ENCODE measurements at places on chromosomes 13 and 19. TPM values are rescaled to one million over a fixed set of nuclear protein-coding genes. Genes with fewer than 3 reads are reported as not detected.

MYH14 gene
- 7.2 TPM for total RNA-seq

OR7C1 gene
- not detected for total RNA-seq

SYT3 gene
- 0.36 TPM for total RNA-seq

ZNF446 gene
- total RNA-seq, result 16.4 TPM

PRR36 gene
- total RNA-seq, result not detected

CFD gene
- 18.2 TPM for total RNA-seq

DNA sequence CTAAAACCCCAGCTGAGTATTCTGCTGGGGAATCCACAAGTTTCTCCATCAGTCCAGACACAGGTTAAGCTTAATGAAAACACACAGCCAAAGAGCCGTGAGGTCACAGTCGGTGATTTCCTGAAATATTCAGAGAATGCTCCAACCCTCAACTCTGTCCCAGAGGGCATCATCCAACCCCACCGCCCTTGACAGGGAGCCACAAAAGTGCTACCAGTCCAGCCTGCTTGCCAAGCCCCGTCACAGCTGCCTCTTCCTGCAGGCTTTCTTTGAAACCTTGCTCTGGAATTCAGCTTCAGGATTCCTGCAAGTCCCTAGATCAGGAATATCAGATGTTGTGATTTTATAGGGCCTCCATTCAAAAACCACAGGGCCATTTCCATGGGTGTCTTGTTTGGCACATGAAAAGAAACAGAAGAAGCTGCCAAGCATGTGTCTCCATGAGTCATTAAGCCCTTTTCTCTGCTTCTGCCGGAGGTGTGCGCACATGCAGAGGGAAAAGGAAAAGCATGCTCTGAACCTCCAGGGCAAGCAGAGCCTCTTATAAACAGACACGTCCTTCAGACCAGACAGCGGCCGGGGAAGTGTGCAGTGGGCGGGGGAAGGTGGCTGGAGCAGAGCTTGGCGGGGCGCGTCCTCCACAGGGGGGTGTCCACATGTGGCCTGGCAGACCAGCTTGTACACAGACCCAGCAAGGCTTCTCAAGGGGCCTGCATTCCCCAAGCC, 164.7 kb downstream of the KATNAL1 start:
- peak; percentile 93 for DNase-seq

DNA sequence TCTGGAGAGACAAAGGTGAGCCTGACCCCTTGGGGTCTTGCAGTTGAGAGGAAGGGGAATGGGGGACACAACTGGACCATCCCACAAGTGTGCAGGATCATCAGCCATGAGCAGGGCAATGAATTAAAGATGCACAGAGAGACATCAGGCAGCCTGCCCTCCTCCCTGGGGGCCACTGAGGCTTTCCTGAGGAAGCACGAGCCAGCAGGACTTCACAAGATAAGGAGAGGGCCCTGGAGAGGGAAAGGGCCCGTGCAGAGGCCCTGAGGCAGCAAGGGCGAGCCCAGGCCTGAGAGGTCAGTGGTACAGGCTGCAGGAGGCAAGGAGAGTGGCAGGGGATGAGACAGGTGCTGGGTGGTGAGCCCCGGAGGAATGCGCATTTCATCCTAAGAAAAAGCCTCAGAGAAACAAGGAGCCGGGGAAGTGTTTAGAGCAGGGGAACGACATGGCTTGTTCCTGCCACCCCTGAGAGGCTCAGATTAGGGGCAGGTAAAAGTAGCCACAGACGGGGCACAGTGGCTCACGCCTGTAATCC, 9.0 kb upstream of the PRKD2 start:
- DNase-seq, result no peak

- DNase-seq, result no peak
Measured at GRCh38 chr19:5961969-5962945, 15.7 kb downstream of the RANBP3 start.

GRCh38 chr19:3692141-3693024, 7.9 kb downstream of the PIP5K1C start:
- no peak for DNase-seq

DNA sequence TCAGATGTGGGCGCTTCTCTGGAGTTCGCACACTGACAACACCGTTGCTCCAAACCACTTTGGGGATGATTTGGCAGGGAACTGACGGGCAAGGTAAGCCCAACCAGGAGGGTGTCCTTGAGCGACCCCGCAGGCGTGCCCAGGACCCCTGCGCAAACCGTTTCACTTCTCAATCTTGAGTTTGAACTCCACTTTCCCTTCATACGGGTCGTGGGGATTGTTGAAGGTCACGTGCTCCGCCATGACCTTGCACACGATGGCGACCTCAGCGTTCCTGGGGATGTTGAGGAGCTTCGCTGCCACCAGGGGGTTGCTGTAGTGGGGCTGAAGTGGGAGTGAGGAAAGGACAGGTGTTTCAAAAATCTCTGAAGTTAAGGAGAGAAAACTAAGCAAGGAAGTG, 8.8 kb downstream of the ATP4B start:
- DNase-seq, result no peak

- DNase-seq, result no peak
Measured at GRCh38 chr19:37874784-37875183, 31.6 kb downstream of the WDR87 start.

- no peak for DNase-seq
Measured at GRCh38 chr19:42436006-42436405, 6.7 kb downstream of the CXCL17 start.

DNA sequence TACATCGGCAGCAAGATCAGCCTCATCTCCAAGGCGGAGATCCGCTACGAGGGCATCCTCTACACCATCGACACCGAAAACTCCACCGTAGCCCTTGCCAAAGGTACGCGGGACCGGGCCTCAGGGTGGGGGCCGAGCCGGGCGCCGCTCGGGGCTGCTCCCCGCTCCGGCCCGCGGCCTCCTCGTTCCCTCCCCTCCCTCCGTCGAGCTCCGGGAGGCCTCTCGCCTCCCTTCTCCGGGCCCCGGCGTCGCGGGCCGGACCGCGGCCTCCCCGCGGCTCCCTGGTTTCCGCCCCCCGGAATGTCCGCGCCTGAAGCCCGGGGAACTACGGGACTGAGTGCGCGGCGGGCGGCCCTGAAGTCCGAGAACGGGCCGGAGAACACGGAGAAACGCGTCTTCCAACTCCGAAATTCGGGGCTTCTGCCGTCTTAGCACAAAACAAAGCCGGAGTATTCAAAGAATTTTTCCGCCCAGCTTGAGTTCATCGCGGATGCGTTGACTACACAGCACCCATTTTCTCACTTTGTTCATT, 423 bp downstream of the LSM14A start:
- no peak for DNase-seq

- DNase-seq, result peak; percentile 49
Measured at GRCh38 chr13:42497798-42498197, 76.2 kb upstream of the TNFSF11 start.

GRCh38 chr13:40381935-40382764, 284.3 kb downstream of the FOXO1 start:
- DNase-seq, result no peak

DNA sequence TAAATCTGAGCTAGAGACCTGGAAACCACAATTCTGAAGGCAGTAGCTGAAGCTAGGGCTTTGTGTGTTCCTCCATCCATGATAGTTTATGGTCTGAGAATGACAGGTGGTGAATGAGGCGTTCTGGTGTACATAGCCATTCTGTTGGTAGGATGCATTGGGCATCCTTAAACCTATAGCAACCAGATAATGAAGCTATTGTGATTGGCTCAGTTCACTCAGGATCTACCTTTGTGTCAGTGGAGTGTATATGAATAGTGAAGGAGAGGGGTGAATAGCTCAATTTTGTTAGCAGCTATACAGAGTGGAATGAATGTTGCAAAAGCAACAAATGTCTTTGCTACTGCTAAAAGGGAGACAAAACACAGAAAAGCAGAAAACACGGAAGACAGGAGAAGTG, 80.0 kb upstream of the PCDH20 start:
- no peak for DNase-seq

DNA sequence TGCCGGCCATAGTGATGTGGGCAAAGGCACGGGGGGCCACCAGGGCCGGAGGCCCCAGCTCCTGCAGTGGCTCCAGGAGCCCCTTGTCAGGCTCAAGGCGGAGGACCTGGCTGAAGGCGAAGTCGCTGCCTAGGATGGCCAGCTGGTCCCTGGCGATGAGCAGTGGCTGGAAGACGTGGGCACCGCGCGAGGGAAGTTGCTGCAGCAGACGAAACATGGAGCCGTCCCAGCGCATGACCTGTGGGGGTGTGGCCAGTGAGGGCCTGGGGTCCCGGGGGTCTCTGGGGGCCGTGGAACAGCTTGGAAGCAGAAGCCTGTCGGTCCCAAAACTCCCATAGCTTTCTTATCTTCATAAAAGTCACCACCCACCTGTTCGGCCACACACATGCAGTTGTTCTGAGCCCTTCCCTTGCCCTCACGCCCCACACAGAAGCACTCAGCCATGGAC, 9.6 kb downstream of the LGI4 start:
- no peak for DNase-seq

GRCh38 chr19:42283188-42284065, 14.4 kb downstream of the CIC start:
- DNase-seq, result peak; percentile 97

DNA sequence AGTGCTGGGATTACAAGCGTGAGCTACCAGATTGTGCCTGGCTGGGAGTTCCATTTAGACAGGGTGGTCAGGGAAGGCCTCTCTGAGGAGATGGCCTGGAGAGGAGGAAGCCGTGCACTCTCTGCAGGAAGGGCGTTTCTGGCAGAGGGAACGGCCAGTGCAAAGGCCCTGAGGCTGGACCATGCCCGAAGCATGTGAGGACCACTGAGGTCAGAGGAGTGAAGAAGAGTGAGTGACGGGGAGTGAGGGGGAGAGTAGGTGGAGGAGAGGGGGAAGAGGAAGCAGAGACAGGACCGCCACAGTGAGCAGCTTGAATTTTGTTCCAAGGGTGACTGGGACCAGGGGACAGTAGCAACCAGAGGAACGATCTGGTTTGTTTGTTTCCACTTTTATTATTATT, 32.6 kb downstream of the CELF5 start:
- DNase-seq, result no peak

GRCh38 chr19:46922465-46922864, 61.7 kb downstream of the ARHGAP35 start:
- DNase-seq, result no peak

- DNase-seq, result no peak
Measured at GRCh38 chr13:99378985-99379733, 72.0 kb upstream of the GPR183 start.

- no peak for DNase-seq
Measured at GRCh38 chr13:45278096-45278645, 62.8 kb downstream of the TPT1 start.

- DNase-seq, result no peak
Measured at GRCh38 chr19:42961119-42961518, 24.1 kb upstream of the PSG7 start.

DNA sequence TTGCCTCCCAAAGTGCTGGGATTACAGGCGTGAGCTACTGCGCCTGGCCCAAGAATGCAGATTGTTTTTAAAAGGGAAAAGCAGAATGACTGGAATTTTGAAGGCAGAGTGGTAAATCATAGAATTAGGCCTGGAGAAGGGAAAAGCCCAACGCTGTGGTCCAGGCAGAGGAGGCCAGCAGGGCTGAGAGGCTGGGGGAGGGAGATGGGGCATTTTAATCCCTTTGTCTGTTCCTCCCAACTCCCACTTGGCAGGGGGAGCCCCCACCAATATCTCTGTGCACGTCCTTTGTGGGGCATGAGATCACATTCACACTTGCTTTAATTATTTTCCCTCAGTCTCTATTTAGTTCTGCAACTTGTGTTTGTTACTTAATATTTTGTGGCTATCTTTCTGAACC, 54.4 kb upstream of the RANBP3 start:
- DNase-seq, result no peak

- peak; percentile 51 for DNase-seq
Measured at GRCh38 chr19:42421591-42422031, 5.6 kb downstream of the LIPE start.

GRCh38 chr19:8206147-8207087, 2.8 kb upstream of the CERS4 start:
- DNase-seq, result no peak

- DNase-seq, result no peak
Measured at GRCh38 chr13:37479916-37480315, 118.7 kb downstream of the POSTN start.

DNA sequence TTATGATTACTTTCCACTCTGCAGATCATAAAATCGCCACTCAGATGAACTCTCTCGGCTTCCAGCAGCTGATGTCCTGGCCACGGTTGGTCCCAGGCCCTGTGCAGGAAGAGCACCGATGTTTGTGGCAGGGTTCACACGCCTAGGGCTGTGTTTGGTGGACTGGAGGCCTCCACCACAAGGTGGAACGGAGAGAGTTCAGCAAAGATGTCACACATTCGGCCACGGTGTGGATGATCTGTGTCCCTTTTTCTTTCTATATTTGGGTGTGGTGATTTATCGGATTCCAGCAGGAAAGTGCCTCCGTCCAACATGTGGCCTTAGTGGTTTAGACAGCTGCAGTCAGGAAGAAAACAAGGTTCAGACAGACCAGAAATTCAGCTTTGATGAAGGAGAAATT, 521 bp upstream of the SHISA2 start:
- no peak for DNase-seq

GRCh38 chr13:81320516-81320915, 979.6 kb upstream of the SPRY2 start:
- no peak for DNase-seq

- DNase-seq, result peak; percentile 13
Measured at GRCh38 chr13:39888865-39889810, 233.7 kb downstream of the COG6 start.
